ENCODE measurements at places on chromosomes 6 and 20. TPM values are rescaled to one million over a fixed set of nuclear protein-coding genes. Genes with fewer than 3 reads are reported as not detected.
A peak's percentile ranks its signal among the peaks of the same experiment; 100 is the strongest.

The LY6G6F gene
- not detected for total RNA-seq

The BPIFA1 gene
- total RNA-seq: not detected

DNA sequence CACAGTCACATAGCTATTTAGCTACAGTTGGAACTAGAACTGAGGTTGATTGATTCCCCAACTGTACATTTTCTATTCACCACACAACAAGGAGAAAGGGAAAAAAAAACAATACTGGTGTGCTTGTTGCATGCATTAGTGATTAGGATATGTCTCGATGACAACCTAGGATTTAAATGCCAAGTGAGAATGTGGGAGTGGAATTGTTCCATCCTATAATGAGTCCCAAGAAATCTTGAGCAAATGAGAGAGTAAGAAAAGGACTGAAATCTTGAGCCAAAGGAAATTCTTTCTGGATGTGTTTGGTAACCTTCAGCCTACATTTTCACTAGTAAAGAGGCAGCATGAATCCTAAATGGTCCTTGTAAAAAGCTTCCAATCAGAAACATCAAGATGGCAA lies 232.7 kb downstream of the HIVEP2 start:
- DNase-seq: peak; percentile 22
- H3K4me1 ChIP-seq: no peaks in the 10 kb centered on the region
- H3K27me3 ChIP-seq: no peaks in the 10 kb centered on the region
- no peak overlapping the region for H3K4me3 ChIP-seq

DNA sequence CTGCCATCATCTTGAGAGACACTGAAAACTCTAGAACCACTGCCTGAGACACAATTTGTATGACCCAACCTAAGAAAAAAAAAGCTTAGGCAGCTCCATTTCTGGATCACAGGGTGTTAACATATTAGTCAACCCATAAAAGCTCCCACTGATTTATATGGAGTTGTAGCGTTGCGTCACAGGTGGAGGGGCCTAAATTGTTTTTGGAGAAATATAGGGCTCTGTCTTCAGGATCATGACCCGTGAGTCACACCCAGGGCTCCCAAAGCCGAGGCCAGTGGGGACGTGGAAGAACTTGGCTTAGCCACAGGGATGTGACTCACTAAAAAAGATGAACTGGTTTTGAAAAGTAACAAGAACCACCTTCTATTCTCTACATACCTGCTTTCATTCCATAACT lies 116.5 kb upstream of the BMP2 start:
- no peak overlapping the region for H3K27ac ChIP-seq
- no peaks in the 10 kb centered on the region for H3K36me3 ChIP-seq
- H3K4me1 ChIP-seq: 0 out of 2 replicates have a peak, but pooled peaks cover 7% of the 10 kb centered on the region
- peak; percentile 75 for DNase-seq
- no peaks in the 10 kb centered on the region for H3K27me3 ChIP-seq
- H3K4me3 ChIP-seq: no peak overlapping the region

DNA sequence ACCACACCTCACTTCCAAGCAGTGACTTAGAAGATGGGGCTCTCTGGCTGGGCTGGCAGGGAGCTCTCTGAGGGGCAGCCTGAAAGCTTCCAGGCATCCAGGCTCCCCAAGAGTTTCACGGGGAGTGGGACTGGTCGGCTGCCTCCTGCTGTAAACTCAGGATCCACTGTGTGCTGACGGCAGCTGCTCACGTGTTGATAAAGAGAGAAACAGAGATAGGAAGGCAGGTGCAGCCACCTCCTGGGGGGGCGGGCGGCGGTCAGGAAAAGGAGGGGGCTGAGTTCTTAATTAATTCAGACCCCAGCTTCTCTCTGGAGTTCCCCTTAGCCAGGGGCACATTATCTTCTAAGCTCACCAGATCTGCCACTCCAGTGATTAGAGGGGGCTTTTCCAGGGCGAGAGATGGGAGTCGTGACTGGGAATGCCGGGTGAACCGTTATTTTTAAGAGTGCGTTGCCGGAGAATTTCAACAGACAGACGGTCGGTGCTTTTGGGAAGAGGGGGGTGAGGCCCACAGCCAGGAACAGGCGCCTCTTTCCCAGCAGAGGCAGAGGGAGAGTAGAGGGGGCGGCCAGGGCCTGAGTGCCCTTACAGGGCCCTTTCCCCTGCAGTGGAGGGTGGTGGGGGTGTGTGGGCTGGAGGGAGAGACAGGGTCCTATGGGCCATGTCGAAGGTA lies 70.9 kb downstream of the CD40 start:
- DNase-seq: no peak
- H3K36me3 ChIP-seq: no peaks in the 10 kb centered on the region
- 0 out of 2 replicates have a peak, but pooled peaks cover 8% of the 10 kb centered on the region for H3K27me3 ChIP-seq
- no peak overlapping the region for H3K4me3 ChIP-seq
- no peaks in the 10 kb centered on the region for H3K4me1 ChIP-seq

GRCh38 chr20:48718786-48719578 lies 108.8 kb downstream of the PREX1 start:
- no peaks in the 10 kb centered on the region for H3K36me3 ChIP-seq
- no peak overlapping the region for H3K27ac ChIP-seq
- H3K27me3 ChIP-seq: no peaks in the 10 kb centered on the region

The VWA7 gene
- total RNA-seq: 0.54 TPM

DNA sequence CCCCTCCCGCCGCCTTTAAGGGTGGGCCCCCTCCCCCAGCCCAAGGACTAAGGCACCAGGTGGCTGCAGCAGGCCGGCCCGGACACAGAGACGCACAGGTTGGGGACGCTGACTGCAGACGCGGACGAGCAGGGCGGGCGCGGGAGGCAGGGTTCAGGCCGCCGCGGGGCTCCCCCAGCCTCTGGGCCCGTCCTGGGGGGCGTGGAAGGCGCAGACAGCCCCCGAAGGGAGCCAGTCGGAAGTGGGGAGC lies 9.3 kb downstream of the DUSP15 start:
- H3K27me3 ChIP-seq: peaks cover 59% of the 10 kb centered on the region
- no peaks in the 10 kb centered on the region for H3K36me3 ChIP-seq
- H3K4me1 ChIP-seq: 0 out of 2 replicates have a peak, but pooled peaks cover 3% of the 10 kb centered on the region
- no peak overlapping the region for H3K27ac ChIP-seq

DNA sequence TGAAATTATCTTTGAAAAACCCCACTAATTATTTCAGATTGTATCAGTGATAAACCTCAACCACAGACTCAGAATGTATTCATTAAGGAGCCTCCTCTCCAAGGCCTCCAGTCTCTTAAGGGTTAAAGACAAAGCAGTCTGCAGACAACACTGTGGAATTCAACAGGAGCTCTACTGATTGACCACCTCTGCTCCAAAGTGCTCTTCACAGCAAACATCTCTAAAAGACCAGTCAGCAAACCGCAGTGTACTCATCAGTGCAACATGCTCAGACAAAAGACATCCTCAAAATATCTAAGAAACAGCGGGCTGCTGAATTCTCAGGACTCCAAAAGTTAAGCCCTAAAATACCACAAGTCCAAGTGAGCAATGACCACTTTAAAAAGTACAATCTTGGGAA lies 42.0 kb downstream of the UQCC1 start:
- H3K4me3 ChIP-seq: no peak overlapping the region
- H3K4me1 ChIP-seq: 0 out of 2 replicates have a peak, but pooled peaks cover 4% of the 10 kb centered on the region
- no peaks in the 10 kb centered on the region for H3K27me3 ChIP-seq
- peaks cover 19% of the 10 kb centered on the region for H3K36me3 ChIP-seq
- peak; percentile 3 for DNase-seq

DNA sequence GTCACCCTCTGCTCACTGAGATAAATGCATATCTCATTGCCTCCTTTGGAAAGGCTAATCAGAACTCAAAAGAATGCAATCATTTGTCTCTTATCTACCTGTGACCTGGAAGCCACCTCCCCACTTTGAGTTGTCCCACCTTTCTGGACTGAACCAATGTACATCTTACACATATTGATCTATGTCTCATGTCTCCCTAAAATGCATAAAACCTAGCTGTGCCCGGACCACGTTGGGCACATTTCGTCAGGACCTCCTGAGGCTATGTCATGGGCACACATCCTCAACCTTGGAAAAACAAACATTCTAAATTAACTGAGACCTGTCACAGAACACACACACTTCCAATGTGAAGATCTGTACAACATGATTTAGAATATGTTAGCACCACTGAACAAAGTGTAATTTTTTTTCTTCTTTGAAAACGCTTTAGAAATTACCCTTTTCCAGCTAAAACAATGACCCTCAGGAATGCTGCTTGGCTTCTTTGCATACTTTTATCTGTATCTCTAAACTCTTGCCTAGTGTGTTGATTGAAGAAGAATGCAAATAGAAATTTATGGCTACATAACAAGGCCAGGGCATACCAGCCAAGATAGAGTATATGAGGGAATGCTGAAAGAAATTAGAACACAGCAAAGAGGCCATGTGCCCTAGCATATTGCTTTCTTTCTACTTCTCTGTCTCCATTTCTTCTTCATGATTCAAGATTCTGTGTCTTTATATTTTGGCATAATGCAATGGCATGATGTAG lies 84.6 kb upstream of the DST start:
- no peak overlapping the region for H3K4me3 ChIP-seq
- peak overlapping the region; percentile 91 for H3K27ac ChIP-seq
- H3K4me1 ChIP-seq: peaks cover 99% of the 10 kb centered on the region

The OOEP gene
- not detected for total RNA-seq

GRCh38 chr6:44078827-44079671 lies 48.2 kb downstream of the MRPL14 start:
- no peak overlapping the region for H3K4me3 ChIP-seq
- H3K4me1 ChIP-seq: peaks cover 11% of the 10 kb centered on the region
- H3K27me3 ChIP-seq: no peaks in the 10 kb centered on the region

DNA sequence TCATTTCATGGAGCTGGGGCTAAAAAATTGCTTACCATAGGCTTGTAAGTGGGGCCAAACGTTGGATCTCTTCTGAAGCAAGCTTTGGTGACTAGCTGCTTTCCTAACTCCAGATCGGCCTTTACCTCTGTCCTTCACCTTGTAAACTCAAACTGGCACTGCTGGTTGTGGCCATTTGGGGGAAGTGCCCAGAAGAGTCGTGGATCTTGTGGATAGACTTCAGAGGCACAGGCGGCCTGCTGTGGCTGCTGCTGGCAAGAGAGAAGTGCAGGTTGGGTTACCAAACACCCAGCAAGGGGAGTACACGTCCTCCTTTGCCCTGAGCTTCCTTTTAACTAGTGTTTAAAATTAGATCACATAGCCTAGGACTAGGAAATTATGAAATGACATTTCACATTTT lies 36.8 kb upstream of the KLHL31 start:
- DNase-seq: no peak
- H3K27me3 ChIP-seq: peaks cover 5% of the 10 kb centered on the region
- no peak overlapping the region for H3K27ac ChIP-seq
- H3K4me3 ChIP-seq: no peak overlapping the region
- no peaks in the 10 kb centered on the region for H3K4me1 ChIP-seq
- no peaks in the 10 kb centered on the region for H3K36me3 ChIP-seq

The GSTA3 gene
- not detected for total RNA-seq

DNA sequence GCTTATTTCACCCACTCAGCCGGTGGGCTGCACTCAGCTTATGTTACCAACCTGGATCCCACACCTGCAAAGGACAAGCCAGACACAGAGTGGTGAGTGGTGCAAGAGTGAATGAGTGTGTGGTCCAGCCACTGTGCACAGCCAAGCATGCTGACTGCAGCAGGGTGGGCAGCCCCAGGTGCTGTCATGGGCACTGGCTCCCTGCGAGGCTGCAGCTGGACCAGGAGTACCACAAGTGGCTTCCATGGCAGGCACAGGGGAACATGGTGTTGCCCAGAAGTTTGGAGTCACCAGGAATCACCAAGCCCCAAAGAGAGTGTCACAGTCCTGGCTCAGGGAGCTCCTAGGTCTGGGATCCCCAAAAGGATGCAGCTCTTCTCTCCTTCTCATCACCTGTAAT lies 1093.4 kb downstream of the KHDRBS2 start:
- no peak for DNase-seq
- H3K27ac ChIP-seq: no peak overlapping the region
- no peaks in the 10 kb centered on the region for H3K27me3 ChIP-seq
- H3K4me1 ChIP-seq: no peaks in the 10 kb centered on the region
- H3K4me3 ChIP-seq: no peak overlapping the region
- H3K36me3 ChIP-seq: no peaks in the 10 kb centered on the region

DNA sequence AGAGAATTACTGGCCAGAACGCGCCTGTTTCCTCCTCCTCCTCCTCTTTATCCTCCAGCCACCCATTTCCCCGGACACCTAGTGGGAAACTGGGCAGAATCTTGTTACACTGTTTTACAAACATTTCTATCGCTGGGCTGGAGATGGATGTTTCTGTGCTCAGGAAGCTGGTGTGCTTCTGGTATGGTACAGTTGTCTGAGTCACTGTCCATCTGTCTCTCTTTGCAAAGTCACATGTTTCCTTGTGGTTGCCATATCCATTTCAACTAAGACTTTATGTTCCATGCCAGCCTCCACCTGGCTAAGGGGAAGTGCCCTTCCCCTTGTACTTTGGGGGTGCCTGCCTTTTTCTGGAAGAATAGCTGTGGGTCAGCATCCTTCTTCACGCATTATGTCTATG lies 52.9 kb upstream of the SLC22A16 start:
- peaks cover 41% of the 10 kb centered on the region for H3K4me1 ChIP-seq
- H3K4me3 ChIP-seq: no peak overlapping the region
- no peaks in the 10 kb centered on the region for H3K27me3 ChIP-seq
- H3K36me3 ChIP-seq: no peaks in the 10 kb centered on the region

- no peaks in the 10 kb centered on the region for H3K36me3 ChIP-seq
- H3K4me1 ChIP-seq: 0 out of 2 replicates have a peak, but pooled peaks cover 4% of the 10 kb centered on the region
- peak; percentile 11 for DNase-seq
Observed at GRCh38 chr6:25366903-25367545, 87.8 kb downstream of the CARMIL1 start.

- no peaks in the 10 kb centered on the region for H3K4me1 ChIP-seq
- no peak overlapping the region for H3K27ac ChIP-seq
- peaks cover 48% of the 10 kb centered on the region for H3K36me3 ChIP-seq
- no peaks in the 10 kb centered on the region for H3K27me3 ChIP-seq
- DNase-seq: no peak
Observed at GRCh38 chr6:157203312-157203744, 120.0 kb downstream of the TMEM242 start.

- DNase-seq: no peak
- H3K4me3 ChIP-seq: no peak overlapping the region
- no peaks in the 10 kb centered on the region for H3K36me3 ChIP-seq
- peaks cover under 1% of the 10 kb centered on the region for H3K27me3 ChIP-seq
Observed at GRCh38 chr20:12955611-12956010, 53.2 kb upstream of the SPTLC3 start.

- no peaks in the 10 kb centered on the region for H3K27me3 ChIP-seq
- H3K27ac ChIP-seq: no peak overlapping the region
- no peaks in the 10 kb centered on the region for H3K4me1 ChIP-seq
- DNase-seq: no peak
Observed at GRCh38 chr6:151118461-151119123, 121.2 kb upstream of the AKAP12 start.

The VSX1 gene
- total RNA-seq: not detected

DNA sequence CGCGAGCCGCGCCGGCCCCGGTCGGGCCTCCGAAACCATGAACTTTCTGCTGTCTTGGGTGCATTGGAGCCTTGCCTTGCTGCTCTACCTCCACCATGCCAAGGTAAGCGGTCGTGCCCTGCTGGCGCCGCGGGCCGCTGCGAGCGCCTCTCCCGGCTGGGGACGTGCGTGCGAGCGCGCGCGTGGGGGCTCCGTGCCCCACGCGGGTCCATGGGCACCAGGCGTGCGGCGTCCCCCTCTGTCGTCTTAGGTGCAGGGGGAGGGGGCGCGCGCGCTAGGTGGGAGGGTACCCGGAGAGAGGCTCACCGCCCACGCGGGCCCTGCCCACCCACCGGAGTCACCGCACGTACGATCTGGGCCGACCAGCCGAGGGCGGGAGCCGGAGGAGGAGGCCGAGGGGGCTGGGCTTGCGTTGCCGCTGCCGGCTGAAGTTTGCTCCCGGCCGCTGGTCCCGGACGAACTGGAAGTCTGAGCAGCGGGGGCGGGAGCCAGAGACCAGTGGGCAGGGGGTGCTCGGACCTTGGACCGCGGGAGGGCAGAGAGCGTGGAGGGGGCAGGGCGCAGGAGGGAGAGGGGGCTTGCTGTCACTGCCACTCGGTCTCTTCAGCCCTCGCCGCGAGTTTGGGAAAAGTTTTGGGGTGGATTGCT lies 1.3 kb downstream of the VEGFA start:
- peak overlapping the region; percentile 82 for H3K27ac ChIP-seq
- H3K36me3 ChIP-seq: no peaks in the 10 kb centered on the region
- peak overlapping the region; percentile 90 for H3K4me3 ChIP-seq
- peak; percentile 82 for DNase-seq
- peaks cover 31% of the 10 kb centered on the region for H3K4me1 ChIP-seq
- no peaks in the 10 kb centered on the region for H3K27me3 ChIP-seq

Measured in GM23248 (cell line).